Activated B cell treated with CpG ODN at 0.5 μM for 24 hours (primary cell): ENCODE measurements at places on chromosomes 4 and X.

DNA sequence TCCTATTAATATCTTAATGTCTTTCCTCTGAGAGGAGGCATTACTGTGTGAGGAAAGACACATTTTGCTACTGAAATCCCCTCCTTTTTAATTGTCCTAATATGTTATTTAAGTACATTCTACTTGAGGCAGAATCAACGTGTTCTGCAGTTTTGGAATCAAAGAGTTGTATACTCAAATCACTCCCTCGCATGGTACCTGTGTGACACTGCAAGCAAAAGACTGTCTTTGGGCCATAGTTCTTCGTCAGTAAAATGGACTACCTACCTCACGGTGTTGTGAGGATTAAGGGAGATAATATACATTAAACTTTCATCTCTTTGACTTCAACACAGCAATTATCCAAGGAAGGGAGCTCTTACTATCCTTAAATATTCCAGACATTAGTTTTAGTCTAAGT is 61.5 kb downstream of the TIGD2 start:
- DNase-seq, result no peak
- H3K4me1 ChIP-seq, result no peaks in the 10 kb centered on the region

GRCh38 chrX:136421338-136421737 is 66.4 kb upstream of the BRS3 start:
- H3K4me1 ChIP-seq, result no peaks in the 10 kb centered on the region
- no peak for DNase-seq
- no peak overlapping the region for H3K27ac ChIP-seq
- H3K27me3 ChIP-seq, result no peaks in the 10 kb centered on the region
- no peaks in the 10 kb centered on the region for H3K36me3 ChIP-seq
- H3K4me3 ChIP-seq, result no peak overlapping the region

DNA sequence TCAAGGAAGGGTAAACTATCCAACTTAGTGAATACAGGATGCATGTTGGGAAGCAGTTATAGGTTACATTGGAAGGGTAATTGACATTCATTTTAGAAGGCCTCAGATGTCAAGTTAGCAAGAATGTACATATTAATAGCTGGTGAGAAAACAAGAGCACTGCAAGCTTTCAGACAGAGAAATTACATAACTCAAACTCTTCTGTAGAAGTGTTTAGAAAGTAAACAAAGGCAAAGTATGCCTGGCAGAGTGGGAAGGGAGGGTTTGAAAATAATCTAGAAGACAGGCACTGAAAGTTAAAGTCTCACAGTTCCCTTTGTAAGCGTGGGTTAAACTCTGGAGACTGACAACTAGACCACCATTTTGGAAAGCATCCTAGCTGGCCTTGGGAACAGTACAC is 406.2 kb downstream of the ANKRD50 start:
- no peak overlapping the region for H3K4me3 ChIP-seq
- no peak overlapping the region for H3K27ac ChIP-seq
- H3K4me1 ChIP-seq, result no peaks in the 10 kb centered on the region
- no peaks in the 10 kb centered on the region for H3K27me3 ChIP-seq
- DNase-seq, result no peak
- H3K36me3 ChIP-seq, result no peaks in the 10 kb centered on the region

DNA sequence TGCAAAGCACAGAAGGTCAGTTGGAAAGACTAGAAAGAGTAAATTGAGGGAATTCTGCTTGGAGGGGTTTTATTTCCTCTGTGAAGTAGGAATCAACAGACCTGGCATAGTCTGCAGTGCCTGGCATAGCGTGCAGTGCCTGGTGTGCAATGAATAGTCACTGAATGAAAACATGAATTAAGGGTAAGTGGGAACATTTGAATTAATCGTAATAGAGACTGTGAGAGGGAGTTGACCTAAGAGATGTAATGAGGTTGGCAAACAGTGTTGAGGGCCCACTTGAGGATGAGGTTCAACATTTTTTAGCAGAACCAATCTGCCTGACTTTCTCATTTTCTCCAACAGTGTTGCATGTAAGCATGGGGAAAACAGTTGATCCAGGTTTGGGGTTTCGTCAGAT is 377.2 kb upstream of the FTHL17 start:
- H3K36me3 ChIP-seq, result no peaks in the 10 kb centered on the region
- no peak overlapping the region for H3K4me3 ChIP-seq
- H3K27ac ChIP-seq, result no peak overlapping the region
- no peak for DNase-seq

- H3K4me1 ChIP-seq, result no peaks in the 10 kb centered on the region
- H3K27ac ChIP-seq, result no peak overlapping the region
- no peak for DNase-seq
- no peak overlapping the region for H3K4me3 ChIP-seq
- H3K27me3 ChIP-seq, result no peaks in the 10 kb centered on the region
Observed at GRCh38 chr4:182738283-182739047, 178.7 kb downstream of the DCTD start.
